ENCODE measurements at places on chromosomes 1 and 21. TPM values are rescaled to one million over a fixed set of nuclear protein-coding genes. Genes with fewer than 3 reads are reported as not detected.

- DNase-seq, result no peak
- peaks cover 3% of the 10 kb centered on the region for H3K4me1 ChIP-seq
- no peaks in the 10 kb centered on the region for H3K36me3 ChIP-seq
- no peaks in the 10 kb centered on the region for H3K27me3 ChIP-seq
- H3K4me3 ChIP-seq, result no peak overlapping the region
Measured at GRCh38 chr1:34746785-34747637, 7.8 kb upstream of the GJB5 start.

DNA sequence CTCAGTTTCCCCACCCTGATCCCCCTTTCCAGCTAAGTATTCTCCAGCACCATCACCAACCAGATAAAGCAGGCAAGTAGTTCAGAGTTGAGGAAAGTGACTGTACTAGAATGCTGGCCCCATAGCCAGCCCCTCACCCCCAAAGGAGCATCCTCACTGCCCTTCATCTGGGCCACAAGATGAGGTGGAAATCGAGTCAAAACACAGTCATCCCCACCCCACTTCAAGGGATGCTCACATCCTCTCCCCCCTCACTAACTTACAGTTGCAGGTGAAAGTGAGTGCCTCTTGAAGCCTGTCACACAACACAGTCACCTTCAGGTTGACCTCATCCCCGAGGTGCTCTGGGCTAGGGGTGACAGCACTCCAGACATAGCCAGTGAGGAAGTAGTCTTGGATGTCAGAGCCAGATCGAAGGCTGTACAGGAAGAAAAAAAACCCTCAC, 30.4 kb downstream of the PIK3C2B start:
- peaks cover 67% of the 10 kb centered on the region for H3K4me1 ChIP-seq
- H3K4me3 ChIP-seq, result no peak overlapping the region
- H3K27me3 ChIP-seq, result no peaks in the 10 kb centered on the region
- peak overlapping the region; percentile 67 for H3K27ac ChIP-seq
- DNase-seq, result no peak

GRCh38 chr1:211487082-211487481, 4.9 kb downstream of the RD3 start:
- no peaks in the 10 kb centered on the region for H3K27me3 ChIP-seq
- no peaks in the 10 kb centered on the region for H3K4me1 ChIP-seq
- H3K27ac ChIP-seq, result no peak overlapping the region

GATAD2B gene
- total RNA-seq, result 55.1 TPM

DNA sequence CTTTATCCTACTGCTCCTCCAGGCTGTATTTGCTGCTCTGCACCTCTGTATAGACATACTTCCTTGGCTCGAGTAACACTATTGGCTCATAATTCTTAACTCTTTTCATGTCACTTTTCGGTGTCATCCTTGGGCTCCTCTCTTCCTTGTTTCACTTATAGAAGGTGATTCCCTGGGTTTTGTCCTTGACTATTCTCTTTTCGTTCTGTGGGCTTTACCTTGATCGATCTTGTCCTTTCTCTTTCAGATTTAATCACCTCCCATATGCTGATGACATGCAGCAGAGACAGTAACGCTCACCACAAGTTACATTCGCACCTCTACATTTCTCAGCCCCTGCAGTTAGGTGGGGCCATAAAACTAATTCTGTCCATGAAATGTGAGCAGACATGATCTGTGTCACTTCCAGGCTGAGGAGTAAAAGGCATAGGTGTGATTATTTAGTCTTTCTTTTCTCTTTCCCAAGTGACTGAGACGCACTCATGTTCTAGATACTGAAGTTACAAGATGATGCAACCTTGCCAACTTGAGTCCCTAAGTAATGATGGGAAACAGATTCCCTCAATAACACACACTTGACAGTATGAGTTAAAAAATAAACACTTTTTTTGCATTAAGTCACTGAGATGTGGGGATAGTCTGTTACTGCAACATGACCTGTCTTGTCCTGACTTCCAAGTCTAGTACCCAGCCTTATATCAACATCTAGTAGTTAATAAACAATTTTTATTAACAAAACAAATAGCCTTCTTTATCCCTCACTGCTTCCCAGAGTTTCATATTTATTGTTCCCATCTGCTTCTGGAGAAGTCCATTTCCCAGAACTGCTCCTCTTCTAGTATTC, 49.9 kb upstream of the HAO2 start:
- no peaks in the 10 kb centered on the region for H3K27me3 ChIP-seq
- no peaks in the 10 kb centered on the region for H3K4me1 ChIP-seq
- no peak overlapping the region for H3K27ac ChIP-seq
- no peak for DNase-seq
- no peak overlapping the region for H3K4me3 ChIP-seq

- no peak overlapping the region for H3K4me3 ChIP-seq
- H3K4me1 ChIP-seq, result peaks cover 25% of the 10 kb centered on the region
- no peaks in the 10 kb centered on the region for H3K27me3 ChIP-seq
Measured at GRCh38 chr1:160704250-160704649, 7.4 kb downstream of the CD48 start.

DNA sequence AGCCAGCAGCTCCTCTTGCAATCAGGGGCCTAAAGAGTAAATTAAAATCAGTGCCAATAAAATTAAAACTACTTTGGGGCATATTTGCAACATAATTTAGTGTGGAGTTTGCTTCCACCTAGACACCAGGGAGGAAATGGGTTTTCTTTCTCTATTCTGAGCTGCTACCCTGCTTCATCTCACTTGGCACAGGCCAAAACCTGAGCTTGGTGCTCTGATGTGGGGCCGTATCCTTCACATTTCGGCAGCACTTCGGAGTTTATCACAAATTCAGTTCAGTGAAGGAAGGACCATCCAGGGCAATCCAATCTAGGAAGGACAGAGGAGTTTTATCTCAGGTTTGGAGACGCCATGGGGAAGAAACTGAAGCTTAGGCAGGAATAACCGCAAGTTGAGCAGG, 123.6 kb upstream of the SPATA6 start:
- no peaks in the 10 kb centered on the region for H3K27me3 ChIP-seq
- no peaks in the 10 kb centered on the region for H3K36me3 ChIP-seq
- H3K4me1 ChIP-seq, result no peaks in the 10 kb centered on the region
- H3K27ac ChIP-seq, result no peak overlapping the region

CRP gene
- 0.26 TPM for total RNA-seq

GRCh38 chr1:12279728-12280464, 50.1 kb downstream of the VPS13D start:
- H3K4me3 ChIP-seq, result no peak overlapping the region
- peaks cover 96% of the 10 kb centered on the region for H3K36me3 ChIP-seq

MAPKAPK2 gene
- 92.3 TPM for total RNA-seq

DNA sequence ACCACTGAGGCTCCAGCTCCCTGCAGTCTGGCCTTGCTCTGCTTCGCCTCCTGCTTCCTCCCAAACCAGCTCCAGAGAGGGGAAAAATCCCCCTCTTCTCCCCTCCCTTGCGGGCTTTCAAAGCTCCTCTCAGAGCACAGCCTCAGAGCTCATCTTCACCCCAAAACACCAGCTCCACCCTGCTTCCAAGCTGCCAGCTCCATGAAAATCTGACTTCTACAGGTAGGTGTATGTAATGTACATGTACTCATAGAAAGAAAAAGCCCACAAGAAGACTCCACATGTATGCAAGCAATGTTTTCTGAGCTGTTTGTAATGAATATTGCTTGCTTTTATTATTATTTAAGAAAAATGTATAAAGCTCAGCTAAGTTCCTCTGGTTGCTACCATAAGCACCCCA, 8.4 kb downstream of the SLC41A1 start:
- no peak overlapping the region for H3K27ac ChIP-seq
- no peaks in the 10 kb centered on the region for H3K27me3 ChIP-seq
- peaks cover 7% of the 10 kb centered on the region for H3K36me3 ChIP-seq
- no peak for DNase-seq
- peaks cover 19% of the 10 kb centered on the region for H3K4me1 ChIP-seq

MANEAL gene
- total RNA-seq, result 6.9 TPM

WARS2 gene
- 13.4 TPM for total RNA-seq

LAPTM5 gene
- total RNA-seq, result 424 TPM

SCMH1 gene
- total RNA-seq, result 37.2 TPM

DNA sequence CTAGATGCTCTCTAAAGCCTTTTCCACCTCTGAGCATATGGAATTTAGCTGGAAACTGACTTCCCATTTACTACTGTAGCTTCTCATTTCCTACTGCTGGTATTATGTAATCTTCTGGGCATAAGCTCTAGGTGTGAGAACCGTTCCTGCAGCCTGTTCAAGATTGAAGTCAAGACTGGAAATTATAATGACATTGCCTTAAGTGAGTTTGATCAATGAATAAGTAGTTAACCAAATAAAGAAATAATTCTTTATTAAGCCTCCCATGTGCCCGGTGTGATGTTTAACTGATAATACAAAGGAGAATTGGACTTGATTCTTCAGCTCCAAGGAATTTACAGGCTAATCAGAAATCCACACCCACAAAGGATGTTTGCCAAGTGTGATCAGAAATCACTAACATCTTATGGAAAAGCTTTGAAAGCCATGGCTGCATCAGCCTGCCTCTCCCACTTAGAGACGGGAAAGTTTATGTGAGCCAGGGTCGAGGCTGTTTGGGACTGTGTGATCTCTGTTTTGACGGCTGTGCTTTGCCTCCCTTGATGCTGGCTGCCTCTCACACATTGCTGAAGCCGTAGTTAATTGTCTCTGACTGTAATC, 36.4 kb upstream of the PRELP start:
- H3K27ac ChIP-seq, result no peak overlapping the region
- no peaks in the 10 kb centered on the region for H3K36me3 ChIP-seq
- H3K27me3 ChIP-seq, result peaks cover 6% of the 10 kb centered on the region
- no peak for DNase-seq

DNA sequence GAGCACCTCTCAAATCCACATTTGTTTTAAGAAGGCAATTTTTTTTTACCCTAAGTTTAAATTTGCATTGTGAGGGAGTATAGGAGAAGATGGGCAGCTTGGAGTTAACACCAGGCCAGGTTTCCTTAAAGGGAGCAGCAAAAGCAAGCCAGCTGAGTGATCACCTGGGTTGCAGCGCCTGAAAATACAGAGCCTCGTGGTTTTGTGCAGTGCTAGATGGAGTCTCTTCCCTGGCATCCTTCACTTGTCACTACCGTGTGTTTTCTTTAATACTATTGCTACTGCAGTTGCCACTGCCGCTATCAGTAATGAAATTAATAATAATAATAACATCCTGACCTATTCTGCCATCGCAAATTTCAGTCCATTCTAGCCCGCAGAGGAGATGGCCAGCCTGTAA, 35.2 kb upstream of the VAV3 start:
- H3K36me3 ChIP-seq, result no peaks in the 10 kb centered on the region
- DNase-seq, result no peak
- no peaks in the 10 kb centered on the region for H3K27me3 ChIP-seq
- H3K4me1 ChIP-seq, result no peaks in the 10 kb centered on the region

DNA sequence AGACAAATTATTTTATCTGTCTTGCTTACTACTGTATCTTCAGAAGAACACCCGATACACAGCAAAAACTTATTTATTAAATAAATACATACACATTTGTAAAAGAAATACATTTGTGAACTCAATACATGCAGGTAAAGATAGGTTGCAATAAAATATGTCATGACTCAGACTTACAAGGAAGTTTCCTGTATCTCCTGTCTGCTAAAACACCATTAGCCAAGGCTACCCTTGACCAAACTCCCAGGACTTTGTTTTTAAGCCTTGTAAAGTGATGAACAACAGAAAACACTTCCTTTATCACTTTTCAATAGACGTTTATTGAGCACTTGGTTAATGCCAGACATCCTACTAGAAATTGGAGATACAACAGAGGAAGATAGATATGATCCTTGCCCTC, 56.5 kb upstream of the HSD17B7 start:
- H3K4me1 ChIP-seq, result peaks cover 5% of the 10 kb centered on the region
- no peak for DNase-seq
- H3K27me3 ChIP-seq, result no peaks in the 10 kb centered on the region
- no peak overlapping the region for H3K27ac ChIP-seq
- H3K4me3 ChIP-seq, result no peak overlapping the region

DNA sequence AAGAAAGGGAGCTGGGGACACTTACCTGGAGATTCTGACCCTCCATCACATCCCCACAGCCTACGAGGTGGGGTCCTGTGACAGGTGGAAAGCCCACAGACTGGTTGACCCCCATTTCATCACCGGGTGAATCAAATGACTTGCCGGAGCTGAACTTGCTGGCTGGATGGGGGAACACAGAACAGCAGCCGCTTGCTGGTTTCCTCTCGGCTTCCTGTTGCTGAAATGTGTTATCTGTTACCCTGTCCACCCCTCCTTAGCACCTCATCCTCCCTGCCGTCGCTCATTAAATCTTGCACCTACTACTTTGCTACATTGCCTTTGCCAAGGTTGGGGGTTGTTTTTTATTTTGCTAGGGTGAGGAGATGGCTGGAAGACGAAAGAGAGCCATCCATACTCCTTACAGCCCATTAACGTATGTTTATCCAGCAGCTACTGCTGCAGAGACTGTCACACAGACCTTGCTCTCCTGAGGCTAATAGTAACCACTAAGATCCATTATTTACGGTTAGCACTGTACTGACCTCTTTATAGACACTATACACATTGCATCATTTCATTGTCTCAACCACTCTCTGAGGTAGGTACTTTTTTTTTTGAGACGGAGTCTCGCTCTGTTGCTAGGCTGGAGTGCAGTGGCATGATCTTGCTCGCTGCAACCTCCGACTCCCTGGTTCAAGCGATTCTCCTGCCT, 7.0 kb downstream of the PAFAH2 start:
- peak overlapping the region; percentile 30 for H3K27ac ChIP-seq
- peaks cover 20% of the 10 kb centered on the region for H3K36me3 ChIP-seq
- H3K4me3 ChIP-seq, result peak overlapping the region; percentile 25
- no peak for DNase-seq
- H3K27me3 ChIP-seq, result no peaks in the 10 kb centered on the region
